ENCODE measurements at places on chromosomes 12 and 14.
A peak's percentile ranks its signal among the peaks of the same experiment; 100 is the strongest.

DNA sequence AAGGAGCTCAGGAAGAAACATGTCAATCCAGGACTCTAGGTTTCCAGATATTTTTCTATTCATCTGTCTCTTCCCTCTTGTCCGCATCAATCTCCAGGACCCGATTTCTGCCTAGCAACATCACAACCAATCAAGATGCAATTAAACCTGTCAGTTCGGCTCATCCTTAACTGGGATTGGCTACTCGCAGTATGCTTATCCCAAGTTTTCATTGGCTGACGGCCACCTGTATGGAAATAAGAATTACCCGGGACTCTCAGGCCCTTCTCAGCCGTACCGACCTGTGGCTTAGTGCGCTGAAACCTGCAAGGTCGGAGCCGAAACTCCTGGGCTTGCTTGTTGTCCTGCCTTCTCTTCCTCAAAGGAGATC lies 20.4 kb upstream of the ATP5MC2 start:
- DNase-seq: peak; percentile 76

GRCh38 chr12:122872815-122873361 lies 23.0 kb downstream of the VPS37B start:
- no peak for DNase-seq

- DNase-seq: no peak
Observed at GRCh38 chr12:105852496-105852895, 286.3 kb downstream of the NUAK1 start.

GRCh38 chr12:129871991-129872972 lies 31.5 kb downstream of the TMEM132D start:
- DNase-seq: no peak

DNA sequence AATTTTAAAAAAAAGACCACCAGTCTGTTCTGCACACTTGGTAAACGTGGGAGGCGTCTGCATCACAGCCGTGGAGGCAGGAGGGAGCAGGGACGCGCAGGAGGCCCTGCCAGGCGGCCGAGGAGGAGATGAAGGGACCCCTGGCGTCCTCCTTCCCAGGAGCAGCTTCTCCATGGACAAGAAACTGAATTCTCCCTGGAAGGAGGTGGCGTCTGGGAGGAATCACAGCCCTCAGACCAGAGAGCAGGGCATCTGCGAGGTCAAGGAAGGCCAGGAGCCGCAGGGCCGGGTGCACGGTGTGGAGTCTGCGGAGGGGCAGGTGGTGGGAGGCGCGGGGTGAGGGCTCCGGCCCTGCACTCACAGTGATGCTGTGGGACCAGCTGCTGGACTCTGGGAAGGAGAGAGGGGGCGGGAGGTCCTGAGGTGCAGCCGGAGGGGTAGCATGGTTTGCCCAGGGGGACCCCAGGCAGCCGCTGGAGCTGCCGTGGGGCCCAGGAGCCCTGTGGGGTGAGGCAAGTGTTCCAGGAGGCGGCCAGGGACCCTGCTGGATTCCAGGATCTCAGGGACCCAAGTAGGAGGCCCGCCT lies 73.5 kb upstream of the GALNT9 start:
- DNase-seq: no peak

DNA sequence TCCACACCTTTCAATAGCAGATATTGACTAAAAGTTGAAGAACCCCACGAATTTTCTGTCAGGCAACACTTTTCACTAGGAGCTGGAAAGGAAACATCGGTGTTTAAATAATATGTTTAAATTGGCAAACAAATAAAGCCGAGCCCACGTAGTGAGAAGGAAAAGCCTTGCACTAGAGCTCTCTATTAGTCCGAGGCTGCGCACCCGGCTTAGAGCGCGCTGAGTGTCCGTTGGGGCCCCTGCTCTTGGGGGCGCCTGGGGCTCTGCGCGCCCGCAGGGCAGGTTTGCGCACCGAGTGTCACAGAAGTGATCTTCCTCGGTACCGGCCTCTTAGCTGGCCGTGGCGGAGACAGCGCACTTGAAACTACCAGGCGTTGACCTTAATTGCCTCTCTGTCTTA lies 6.4 kb downstream of the TTC6 start:
- DNase-seq: no peak

DNA sequence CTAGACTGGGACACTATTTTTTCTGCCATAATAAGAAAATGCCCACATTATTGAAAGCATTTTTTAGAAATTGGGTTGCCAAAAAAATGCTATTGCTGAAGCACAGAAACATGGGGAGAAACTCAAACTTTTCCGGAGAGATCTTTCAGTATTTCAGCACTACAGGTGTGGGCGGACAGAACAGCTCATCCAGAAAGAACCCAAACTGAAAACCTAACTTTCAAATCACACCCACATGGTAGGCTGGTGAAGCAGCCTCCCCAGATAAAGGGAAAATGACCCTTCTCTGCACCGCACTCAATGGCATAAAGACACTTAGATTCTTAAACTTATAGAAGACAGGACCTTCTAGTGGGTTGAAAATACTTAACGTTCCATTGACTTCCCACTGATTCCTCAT lies 62.3 kb upstream of the TMPO start:
- no peak for DNase-seq

- no peak for DNase-seq
Observed at GRCh38 chr14:95098984-95099599, 58.2 kb downstream of the DICER1 start.

GRCh38 chr14:92317511-92317910 lies 5.5 kb upstream of the SLC24A4 start:
- DNase-seq: no peak

DNA sequence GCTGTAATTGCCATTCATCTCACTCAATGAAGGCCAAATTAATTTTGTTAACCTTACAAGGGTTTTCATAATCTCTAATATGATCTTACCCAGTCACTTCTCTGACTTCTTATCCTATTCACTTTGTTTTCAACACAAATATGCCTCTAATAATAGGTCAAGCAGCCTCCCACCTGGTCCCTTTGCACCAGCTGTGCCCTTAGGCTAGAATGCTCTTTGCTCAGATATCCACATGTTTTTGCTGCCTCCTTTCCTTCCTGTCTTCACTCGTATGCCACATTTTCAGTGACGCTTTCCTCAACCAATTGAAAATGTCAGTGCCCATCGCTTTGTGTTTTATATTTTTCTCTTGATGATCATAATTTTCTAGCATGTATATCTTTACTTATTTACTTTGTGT lies 106.4 kb upstream of the SYT10 start:
- no peak for DNase-seq

DNA sequence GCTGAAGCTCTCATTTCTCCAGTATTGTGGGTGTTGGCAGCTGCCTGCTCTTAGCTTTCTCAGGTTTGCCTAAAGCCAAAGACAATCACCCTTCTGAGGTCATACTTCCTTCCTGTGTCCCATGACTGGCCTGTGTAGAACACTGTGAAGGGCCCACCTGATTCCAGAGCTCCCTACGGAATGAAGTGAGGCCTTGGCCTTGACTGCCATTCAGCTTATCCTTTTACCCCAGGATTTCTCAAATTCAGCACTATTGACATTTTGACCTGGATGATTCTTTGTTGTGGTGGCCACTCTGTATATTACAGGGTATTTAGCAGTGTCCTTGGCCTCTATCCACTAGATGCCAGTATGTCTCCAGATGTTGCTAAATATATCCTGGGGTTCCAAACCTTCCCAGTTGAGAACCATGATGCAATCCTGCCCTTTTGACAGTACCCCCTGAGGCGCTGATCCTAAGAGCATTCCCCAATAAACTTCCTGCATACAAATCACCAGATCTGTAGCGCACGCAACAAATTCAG lies 112.3 kb upstream of the KRR1 start:
- DNase-seq: no peak

GRCh38 chr14:100472094-100472455 lies 115.1 kb downstream of the BEGAIN start:
- no peak for DNase-seq

GRCh38 chr12:59414051-59414450 lies 181.8 kb upstream of the SLC16A7 start:
- no peak for DNase-seq

DNA sequence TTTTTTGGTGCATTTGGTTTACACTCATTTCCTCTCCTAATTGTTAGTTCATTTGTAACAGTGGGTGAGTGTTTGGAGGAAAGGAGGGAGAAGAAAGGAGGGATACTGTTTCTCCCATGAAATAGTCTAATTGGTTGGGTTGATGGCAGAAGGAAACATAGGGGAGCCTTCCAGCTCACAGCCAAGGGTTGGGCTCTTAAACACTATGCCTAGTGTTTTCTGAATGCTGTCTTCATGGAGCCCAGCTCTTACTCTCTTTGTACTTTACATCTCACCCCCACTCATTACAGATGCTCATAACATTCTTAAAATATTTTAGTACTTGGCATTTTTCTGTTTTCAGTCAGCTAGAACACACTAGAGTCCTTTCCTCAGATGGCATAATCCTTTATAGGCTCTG lies 38.2 kb downstream of the BAZ2A start:
- peak; percentile 35 for DNase-seq

DNA sequence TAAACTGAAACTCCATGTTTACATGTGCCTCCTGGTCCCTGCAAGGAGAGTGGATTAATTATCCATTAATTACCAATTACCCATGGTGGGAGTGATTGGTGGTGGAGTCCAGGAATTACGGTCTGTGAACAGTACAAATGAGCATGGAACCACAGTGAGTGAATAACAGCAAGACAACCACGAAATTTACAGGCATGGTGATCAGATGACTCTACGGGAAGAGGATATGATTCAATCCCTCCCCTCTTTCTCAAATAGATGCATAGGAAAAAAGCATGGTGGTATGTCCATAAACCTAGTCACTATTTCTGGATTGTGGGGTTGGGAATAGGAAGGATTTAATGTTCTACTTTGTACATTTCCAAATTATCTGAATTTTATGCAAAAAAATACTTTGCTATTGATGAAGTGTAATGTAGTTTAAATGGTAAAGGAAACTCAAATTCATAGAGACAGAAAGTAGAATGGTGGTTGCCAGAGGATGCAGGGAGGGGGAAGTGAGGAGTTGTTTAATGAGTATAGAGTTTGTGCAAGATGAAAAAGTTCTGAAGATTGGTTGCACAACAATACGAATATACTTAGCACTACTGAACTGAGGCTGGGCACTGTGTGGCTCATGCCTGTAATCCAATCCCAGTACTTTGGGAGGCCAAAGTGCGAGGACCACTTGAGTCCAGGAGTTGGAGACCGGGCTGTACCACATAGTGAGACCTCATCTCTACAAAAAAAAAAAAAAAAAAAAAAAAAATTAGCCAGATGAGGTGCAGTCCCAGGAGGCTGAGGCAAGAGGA lies 41.2 kb upstream of the C12orf75 start:
- DNase-seq: no peak

GRCh38 chr12:29212682-29213403 lies 63.8 kb downstream of the FAR2 start:
- no peak for DNase-seq

DNA sequence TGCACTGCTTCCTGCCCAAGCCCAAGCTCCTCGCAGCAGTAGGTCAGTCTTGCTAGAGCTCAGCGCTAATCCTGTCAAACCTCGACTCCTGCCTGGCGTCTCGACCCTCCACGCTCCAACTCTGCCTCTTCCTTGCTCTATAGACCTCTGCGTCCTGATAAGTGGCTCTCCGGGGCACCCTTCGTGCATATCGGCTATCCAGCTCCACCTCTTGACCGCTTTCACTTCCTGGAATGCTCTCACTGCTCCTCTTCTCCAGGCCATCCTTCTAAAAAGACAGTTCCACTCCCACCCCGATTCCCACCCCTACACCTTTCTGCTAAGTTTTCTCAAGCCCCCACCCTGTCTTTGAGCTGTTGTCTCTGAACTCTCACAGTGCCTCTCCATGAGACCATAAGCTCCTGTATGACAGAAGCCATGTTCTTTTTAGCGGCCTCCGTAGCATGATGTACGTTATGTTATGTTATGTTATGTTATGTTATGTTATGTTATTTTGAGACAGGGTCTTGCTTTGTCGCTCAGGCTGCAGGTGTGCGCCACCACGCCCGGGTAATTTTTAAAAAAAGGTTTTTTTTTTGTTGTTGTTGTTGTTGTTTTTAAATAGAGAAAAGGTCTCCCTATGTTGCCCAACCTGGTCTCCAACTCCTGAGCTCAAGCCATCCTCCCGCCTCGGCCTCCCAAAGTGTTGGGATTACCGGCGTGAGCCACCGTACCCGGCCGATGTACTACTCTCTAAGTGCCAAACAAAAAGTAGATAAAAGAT lies 601 bp downstream of the COX14 start:
- DNase-seq: no peak

DNA sequence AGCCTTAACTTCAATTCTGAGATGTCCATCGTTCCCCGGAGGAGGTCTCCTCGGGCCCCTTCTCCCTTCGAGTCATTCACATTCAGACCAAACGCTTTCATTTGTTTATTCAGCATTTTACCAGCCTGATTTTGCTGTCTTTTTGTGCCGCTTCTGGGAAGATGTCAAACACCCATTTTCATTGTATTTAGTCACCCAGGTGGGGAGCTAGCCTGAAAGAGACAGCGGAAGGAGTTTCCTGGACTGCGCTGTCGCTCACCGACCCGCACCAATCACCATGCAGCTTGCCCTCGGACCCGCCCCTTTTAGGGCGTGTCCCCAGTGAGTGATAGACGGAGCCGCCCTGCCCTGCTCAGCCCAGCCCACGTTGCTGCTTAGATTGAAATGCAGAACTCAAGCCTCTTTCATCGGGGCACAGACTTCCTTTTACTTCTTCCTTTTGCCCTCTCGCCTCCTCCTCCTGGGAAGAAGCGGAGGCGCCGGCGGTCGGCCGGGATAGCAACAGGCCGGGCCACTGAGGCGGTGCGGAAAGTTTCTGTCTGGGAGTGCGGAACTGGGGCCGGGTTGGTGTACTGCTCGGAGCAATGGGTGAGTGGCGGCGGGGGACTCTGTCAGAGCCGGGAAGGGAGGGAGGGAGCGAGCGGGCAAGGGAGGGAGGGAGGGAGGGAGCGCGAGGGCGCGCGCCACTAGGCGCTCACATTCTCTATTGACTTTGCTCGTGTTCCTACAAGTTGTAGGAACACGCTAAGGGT lies at the start of gene PAX9:
Gene PAX9 (plus strand): TSS at position 355 of the 752 bp plus-strand sequence. CDS start 230 bp downstream, at position 585.
- DNase-seq: peak; percentile 26

DNA sequence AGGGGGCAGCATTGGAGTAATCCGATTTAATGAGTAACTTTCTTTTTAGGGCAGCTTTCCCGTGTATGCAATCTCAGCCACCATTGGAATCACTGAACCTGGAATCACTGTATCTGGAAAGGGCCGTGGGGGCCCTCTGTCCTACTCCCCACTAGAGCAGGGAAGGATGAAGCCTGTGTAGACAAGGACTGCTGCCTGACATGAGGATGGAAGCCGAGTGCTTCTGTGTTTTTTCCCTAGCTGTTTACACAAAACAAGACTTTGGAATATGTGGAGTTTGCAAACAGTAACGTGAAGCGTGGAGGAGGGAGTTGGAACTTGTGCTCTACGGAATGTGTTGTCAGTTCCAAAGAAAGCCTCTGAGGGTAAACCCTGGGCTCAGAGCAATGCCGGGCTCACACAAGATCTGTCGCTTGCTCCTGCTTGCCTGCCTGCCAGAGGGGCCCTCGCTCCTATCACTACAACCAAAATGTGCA lies 32.4 kb upstream of the HDAC7 start:
- no peak for DNase-seq

GRCh38 chr12:29551812-29552211 lies 54.3 kb upstream of the OVCH1 start:
- DNase-seq: no peak

GRCh38 chr12:71900091-71900490 lies 38.6 kb upstream of the TPH2 start:
- no peak for DNase-seq

- no peak for DNase-seq
Observed at GRCh38 chr12:25889185-25889584, 69.3 kb upstream of the RASSF8 start.
